Activated CD4-positive, alpha-beta T cell treated with anti-CD3 and anti-CD28 coated beads, Interleukin-2, Interleukin-4, amounts not matched to agents 100 ng/mL and 50 ng/mL, durations not matched to agents 16 hours and 8 hours (primary cell): ENCODE measurements at places on chromosomes 1 and 21.

GRCh38 chr1:246769306-246769705 lies 45.1 kb downstream of the SCCPDH start:
- no peak for DNase-seq

- no peak for DNase-seq
Measured at GRCh38 chr1:118004312-118004711, 74.8 kb downstream of the WDR3 start.

DNA sequence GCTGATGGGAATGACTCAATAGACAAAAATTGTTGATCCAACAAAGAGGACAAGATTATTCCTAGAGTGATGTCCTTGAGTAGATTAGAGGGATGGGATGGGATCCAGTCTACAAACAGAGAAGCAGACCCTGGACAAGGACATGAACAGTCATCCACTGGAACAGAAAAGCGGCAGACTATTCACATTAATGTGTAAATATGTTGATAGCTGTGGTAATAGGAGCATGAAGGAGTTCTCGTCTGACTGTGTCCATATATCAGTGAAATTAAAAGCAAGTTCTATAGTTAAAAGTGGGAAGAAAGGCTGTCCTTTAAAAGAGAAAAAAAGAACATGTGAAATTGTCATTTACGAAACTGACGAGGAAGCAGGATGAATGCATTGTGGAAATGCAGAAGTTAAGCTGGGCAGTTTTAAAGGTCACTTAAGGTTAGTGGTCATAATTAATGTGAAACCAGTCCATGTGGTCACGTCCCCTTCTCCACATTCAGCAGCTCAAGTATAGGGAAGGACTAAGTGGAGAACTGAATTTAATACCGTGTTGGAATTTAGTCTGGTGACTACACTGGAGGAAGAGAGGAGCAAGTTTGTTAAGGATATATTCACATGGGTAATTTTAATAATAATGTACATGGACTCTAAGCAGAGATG lies 62.1 kb downstream of the PIK3R3 start:
- no peak for DNase-seq

- peak; percentile 15 for DNase-seq
Measured at GRCh38 chr1:186828611-186829454, at the start of gene PLA2G4A. TSS of gene PLA2G4A (plus strand) at chr1:186828949. CDS start at chr1:186854355, 25,406 bp downstream.

GRCh38 chr1:216903382-216903740 lies 180.1 kb upstream of the ESRRG start:
- DNase-seq: no peak

DNA sequence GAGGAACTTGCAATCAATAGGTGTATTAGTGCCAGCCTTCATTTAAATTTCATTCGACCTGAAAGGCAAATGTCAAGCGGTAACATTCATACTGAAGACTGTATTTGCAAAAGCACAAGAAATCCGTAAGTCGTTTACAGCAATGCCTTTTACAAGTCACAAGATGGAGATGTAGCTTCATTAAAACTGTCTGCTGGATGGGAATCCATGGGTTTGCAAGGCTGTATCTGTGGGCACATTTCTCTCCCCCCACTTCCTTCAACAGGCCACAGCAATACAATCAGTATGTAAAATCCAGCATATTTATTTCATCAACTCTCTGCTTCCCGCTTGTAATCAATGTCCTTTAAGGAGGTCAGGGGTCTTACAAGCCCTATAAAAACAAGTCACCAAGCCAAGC lies 147.1 kb downstream of the SLC45A1 start:
- DNase-seq: no peak

- peak; percentile 78 for DNase-seq
Measured at GRCh38 chr1:212432661-212433576, at the start of gene NENF. TSS of gene NENF (plus strand) at chr1:212432920. CDS start at chr1:212432944, 24 bp downstream.

DNA sequence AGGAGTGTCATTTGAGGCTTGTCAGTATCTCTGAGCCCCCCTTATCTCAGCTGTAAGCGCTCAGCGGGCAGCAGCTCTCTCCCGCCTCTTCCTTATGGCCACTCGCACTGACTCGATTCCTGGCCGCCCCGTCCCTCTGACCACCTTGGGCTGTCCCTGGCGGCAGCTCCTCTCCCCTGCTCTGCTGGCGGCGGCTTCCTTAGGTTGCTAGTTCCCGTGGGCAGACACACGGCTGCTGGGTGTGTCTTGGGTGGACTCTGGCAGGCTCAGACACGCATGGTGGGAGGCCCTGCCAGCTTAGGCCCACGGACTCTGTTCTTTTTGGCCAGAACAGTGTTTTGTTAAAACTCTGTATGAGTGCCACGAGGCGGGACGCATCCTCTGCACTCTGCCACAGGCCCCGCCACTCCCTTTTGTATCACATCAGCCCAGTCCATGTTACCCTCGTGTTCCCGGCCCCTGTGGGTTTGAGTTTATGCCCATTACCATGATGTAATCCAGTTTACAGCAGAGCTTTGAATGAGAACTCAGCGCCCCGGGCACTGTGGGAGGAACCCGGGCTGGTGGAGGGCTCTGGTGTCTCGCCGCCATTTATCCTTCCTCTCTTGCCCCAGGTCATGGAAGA lies 45.9 kb downstream of the COQ8A start:
- no peak for DNase-seq

GRCh38 chr1:2468041-2468472 lies 8.0 kb upstream of the PLCH2 start:
- DNase-seq: no peak

DNA sequence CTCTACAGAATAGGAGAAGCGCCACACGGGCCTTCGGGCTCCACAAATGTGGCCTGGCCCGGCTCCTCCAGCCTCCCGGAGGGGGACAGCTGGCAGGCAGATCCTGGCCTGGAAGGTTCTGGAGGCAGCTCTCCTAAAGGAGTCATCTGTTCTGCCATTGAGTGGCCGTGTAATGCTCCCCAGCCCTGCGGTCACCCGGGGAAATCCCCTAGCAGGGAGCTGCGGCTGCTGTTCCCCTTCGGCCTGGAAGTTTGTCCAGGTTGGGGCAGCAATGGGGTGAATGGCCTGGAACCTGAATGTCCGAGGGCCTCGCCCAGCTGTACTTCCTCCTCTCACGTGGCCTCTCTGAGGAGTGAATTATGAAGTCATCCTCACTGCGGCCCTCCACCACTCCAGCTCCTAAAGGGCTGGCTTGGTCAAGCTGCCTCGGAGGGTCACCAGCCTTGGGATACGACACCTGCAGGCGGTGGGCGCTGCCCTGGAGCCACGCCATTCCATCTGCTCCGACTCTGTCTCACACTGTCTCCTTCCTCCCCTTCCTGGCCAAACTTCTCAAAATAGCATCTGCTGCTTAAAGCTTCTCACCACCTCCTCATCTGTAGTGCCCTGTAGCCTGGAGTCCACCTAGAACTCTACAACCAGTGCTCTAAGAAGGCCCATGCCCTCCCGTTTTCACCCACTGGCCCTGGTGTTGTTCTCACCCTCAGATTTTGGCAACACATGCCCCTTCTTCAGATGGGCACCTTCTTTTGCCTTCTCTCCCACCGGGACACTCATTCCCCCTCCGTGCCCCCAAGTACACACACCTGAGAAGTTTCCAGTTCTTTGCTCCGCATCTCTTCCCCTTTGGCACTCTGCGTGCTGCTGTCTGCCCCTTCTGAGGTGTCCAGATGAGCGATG lies 54.4 kb upstream of the TMPRSS2 start:
- no peak for DNase-seq

DNA sequence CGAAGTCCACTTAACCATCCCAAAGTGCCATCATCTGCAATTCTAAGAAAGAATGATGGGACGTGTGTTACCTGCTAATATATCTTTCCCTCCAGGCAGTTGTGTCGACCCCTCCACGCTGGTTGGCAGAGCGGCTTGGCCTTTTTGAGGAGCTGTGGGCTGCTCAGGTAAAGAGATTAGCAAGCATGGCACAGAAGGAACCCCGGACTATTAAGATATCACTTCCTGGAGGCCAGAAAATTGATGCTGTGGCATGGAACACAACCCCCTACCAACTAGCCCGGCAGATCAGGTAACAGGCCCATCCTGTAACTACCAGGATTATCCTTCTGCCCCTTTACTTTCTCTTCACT lies 520 bp downstream of the TARS2 start:
- no peak for DNase-seq

GRCh38 chr21:25722631-25723030 lies 12.1 kb downstream of the ATP5PF start:
- DNase-seq: no peak

- no peak for DNase-seq
Measured at GRCh38 chr1:110383251-110383990, 7.4 kb downstream of the SLC16A4 start.

GRCh38 chr21:38520511-38520910 lies 22.2 kb upstream of the ERG start:
- DNase-seq: peak; percentile 43

DNA sequence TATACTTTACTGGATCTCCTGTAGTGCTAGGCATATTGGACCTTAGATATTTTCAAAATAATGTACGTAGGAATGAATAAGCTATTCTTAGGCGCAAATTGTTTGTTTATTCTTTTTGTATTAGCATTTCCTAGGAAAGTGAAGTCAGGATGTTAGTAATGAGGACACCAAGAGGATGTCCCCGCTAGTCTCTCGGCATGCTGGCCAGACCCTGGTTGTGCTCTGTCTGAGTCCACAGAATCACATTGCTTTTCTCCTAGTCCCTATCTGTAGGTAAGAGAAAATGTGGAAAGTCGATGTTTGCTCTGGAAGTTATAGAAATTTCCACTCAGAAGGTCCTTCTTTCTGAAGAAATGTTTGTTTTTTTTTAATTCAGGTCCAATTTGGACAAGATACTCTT lies 31.1 kb downstream of the DNM3 start:
- DNase-seq: no peak

DNA sequence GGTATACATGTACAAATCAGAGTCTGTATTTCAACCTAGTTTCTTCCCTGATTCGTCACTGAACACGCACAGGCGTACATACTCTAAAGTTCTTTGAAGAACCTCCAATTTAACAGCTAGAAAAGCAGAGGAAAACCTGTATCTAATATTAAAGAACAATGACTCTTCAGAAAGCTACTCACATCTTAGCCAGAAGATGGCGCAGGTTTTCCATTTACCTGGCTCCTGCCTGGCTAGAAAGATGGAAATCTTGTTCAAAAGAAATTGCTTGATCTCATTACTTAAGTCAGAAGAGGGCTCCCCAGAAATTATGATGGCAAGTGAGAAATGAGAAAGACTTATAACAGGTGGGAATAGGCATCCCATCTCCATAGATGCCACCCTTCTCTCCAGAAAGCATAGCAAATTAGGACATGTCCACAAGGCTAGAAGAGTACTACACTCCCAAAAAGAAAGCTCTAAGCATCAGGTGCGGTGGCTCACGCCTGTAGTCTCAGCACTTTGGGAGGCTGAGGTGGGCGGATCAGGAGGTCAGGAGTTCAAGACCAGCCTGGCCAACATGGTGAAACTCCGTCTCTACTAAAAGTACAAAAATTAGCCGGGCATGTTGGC lies 19.0 kb upstream of the L1TD1 start:
- peak; percentile 33 for DNase-seq

GRCh38 chr1:234975122-234975940 lies 153.3 kb downstream of the TOMM20 start:
- DNase-seq: no peak

DNA sequence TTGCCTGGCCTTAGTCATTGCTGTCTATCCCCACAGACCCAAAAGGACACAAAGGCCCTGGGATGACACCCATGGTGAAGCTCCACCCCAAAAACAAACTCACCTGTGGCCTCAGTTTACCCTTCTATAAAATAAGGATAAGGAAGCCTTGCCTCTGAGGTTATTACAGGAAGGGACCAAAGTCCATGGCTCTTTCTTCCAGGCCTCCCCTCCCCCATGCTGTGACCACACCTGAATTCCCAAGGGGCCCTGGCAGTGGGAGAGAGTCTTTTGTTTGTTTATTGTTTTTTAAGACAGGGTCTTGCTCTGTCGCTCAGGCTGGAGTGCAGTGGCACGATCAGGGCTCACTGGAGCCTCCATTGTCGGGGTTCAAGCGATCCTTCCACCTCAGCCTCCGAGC lies 10.5 kb upstream of the TNFRSF25 start:
- no peak for DNase-seq

GRCh38 chr1:95321531-95321930 lies 87.5 kb downstream of the RWDD3 start:
- no peak for DNase-seq

- no peak for DNase-seq
Measured at GRCh38 chr1:66607458-66607857, 73.5 kb downstream of the SGIP1 start.

DNA sequence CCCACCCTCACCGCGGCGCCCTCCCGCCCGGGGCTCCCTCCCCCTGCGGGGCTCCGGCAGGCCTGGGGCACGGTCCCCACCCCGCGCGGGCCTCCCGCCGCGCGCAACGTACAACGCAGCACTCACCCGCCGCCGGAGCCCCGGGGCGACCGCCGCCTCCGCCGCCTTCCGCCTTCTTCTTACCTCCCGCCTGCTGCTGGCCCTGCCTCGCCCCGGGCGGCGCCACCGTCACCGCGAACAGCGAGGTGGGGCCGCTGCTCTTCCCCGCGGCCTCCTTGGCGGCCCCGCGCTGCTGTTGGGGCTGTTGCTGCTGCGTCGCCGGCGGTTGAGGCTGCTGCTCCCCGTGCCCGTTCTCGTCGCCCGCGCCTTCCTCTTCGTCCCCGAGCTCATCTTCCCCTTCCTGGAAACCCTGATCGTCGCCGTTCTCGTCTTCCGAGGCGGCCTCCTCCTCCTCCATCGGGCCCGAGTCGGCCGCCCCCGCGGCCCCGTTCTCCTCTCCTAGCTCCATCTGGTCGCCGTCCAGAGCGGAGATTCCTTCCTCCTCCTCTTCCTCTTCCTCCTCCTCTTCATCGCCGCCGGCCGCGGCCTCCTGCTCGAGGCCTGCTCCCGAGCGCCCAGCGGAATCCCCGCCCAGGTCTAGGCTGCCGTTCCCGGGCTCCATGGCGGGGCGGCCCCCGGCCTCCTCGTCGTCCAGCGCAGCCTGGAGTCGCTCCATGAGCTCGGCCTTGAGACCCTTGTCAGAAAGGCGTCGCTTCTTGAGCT lies 671 bp downstream of the HNRNPU start:
- no peak for DNase-seq

DNA sequence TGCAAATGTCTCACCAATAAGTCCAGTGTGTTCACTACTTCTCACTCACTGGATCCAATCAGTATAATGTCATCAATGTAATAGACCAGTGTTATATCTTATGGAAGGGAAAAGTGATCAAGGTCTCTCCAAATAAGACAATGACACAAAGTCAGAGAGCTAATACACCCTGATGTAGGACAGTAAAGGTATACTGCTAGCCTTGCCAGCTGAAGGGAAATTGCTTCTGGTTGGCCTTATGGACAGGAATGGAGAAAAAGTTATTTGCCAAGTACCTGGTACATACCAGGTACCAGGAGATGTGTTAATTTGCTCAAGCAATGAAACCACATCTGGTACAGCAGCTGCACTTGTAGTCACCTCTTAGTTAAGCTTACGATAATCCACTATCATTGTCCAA lies 141.0 kb downstream of the LTN1 start:
- DNase-seq: no peak

DNA sequence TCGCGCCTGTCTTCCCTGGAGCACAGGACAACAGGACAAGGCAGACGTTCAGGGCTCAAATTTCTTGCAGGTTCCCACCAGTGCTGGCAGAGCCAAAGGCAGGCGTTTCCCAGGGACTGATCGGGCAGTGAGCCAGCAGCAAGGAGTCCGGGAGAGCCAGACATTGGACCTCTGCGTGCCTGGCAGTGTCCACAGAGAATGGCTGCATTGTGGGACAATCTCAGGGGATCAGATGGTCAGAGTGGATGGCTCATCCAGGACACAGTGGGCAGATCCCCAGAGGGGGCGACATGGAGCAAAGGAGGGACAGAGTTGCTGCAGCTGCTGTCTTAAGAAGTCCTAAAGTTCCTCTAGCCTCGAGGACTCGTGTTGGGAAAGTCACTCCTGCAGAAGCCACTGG lies 4.6 kb downstream of the TMEM63A start:
- no peak for DNase-seq

- no peak for DNase-seq
Measured at GRCh38 chr1:157439302-157439954, 112.9 kb downstream of the FCRL5 start.

GRCh38 chr1:113325022-113325421 lies 65.3 kb upstream of the MAGI3 start:
- DNase-seq: no peak
